Right hindlimb (tissue), 1 donor: ENCODE measurements at places on chromosomes 6 and 20.

- DNase-seq: peak; percentile 44
Measured at GRCh38 chr6:139473231-139473701, 98.8 kb upstream of the CITED2 start.

DNA sequence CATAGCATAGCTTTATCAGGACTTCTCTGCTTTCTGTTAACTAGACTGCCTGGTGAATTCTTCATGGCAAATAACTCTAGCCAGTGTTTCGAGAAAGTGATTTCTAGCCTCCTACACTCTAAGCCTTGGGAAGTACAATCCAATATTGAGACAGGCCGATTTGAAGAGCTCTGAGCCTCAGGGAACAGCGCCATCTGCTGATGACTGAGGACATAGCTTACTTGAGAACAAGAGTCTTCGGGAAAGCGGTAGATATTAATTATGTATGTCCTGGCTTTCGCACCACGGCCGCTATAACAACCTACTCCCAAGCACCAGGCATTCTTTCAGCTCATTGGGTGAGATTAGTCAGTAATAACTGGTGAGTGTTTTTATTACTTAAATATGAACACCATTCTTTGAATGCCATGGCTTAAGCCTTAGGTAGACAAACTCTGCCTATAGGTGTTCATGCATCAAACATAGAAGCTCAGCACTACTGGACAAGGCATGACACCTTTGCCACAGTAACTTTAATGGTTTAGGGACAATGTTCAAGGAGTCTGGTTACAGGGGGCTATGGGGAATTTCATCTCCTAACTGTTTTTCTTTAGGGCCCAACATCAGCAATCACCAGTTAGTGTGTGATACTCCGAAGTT, 518.6 kb downstream of the BMP2 start:
- DNase-seq: peak; percentile 81

DNA sequence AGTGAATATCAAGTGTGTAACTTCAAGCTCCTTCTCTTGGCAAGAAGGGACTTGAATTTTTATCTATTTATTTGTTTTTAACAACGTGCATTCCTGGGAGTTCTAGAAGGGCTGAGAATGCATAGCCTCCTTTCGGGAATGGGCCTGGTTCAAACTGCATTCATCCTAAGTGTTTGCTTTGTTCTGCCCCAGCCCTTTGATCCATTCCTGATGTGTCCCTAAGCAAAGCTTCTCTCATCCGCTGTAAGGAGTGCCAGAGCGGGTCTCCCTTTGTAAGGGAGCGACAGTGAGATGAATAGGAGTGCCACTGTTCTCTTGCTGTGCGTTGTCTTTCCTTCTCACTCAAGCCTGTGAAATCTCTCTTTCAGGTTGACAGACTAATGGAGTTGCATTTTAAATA, 61.0 kb upstream of the VSTM2L start:
- DNase-seq: no peak

- DNase-seq: no peak
Measured at GRCh38 chr6:96015518-96016333, at the start of gene FUT9. TSS of gene FUT9 (plus strand) at chr6:96015974. CDS start at chr6:96203156, 187,182 bp downstream.

DNA sequence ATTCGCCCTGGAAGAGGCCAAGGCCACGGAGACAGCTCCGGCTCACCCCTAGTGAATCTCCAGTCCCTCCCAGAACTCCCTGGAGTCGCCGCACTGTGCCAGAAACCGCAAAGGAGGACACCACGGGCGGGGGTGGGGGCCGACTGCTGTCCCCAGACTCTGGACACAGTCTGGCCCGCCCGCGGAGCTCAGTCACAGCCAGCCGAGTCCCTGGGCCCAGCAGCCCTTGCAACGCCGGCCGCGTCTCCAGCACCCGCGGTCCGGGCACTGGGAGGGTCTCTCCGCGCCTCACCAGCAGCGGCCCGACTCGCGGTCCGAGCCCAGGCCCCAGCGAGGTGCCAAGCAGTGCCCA, 518 bp downstream of the PEX6 start:
- DNase-seq: peak; percentile 49

GRCh38 chr6:90241229-90241880, 55.3 kb downstream of the BACH2 start:
- DNase-seq: no peak

DNA sequence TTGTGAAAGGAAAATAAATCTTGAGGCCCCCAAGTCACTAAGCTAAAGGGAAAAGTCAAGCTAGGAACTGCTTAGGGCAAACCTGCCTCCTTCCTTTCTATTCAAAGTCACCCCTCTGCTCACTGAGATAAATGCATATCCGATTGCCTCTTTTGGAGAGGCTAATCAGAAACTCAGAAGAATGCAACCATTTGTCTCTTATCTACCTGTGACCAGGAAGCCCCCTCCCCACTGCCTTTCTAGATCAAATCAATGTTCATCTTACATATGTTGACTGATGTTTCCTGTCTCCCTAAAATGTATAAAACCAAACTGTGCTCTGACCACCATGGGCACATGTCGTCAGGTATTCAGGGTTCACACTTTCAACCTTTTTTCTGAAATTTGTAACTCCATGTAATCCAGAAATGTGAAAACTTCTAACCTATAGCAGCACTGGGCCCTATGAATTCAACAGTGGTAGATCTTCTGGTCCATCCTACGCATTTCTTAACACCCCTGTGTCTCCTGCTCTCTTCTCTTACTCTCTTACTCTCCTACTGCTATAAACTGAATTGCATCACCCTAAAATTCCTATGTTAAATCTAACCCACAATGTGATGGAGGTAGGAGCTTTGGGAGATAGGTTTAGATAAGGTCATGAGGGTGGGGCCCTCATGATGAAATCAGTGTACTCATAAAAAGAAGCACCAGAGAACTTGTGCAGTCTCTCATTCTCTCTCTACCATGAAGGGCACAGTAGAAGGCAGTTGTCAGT, 89.3 kb downstream of the EPB41L2 start:
- DNase-seq: no peak

GRCh38 chr20:62359491-62360121, 7.5 kb downstream of the LAMA5 start:
- DNase-seq: peak; percentile 59

DNA sequence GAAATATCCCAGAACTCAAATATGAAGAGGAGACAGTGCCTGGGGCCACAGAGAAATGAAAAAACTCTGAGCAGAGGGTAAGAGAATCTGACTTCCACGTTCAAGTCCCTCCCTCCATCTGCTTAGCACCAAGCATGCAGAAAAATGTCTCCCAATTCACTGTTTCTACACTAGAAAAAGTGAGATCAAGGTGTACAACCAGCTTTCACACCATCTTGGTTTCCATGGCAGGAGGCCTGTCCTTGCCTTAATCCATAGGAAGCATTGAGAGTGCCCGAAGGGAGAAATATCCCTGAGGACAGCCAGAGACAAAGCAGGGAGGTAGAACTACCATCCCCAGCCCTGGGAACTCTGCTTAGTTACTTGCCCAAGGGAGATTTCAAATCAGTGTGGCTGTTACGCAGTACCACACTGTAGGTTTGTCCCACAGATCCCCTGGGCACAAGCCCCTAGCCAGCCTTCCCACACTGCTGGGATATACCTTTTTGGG, 82.9 kb downstream of the SCML4 start:
- no peak for DNase-seq

DNA sequence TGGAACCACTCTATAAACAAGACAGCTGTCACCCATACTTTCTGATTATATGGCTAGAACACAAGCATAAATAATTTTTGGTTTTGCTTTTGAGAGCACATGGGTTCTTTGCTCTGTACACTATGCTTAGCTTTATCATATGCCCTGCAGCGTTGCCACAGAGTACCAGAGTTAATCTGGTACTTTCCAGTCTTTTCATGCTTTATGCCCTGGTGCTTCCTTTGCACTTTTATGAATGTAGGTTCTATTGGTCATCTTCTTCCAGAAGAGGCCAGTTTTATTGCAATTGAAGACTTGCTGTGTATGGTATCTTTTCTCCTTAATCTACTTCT, 20.8 kb downstream of the SHLD1 start:
- DNase-seq: no peak

DNA sequence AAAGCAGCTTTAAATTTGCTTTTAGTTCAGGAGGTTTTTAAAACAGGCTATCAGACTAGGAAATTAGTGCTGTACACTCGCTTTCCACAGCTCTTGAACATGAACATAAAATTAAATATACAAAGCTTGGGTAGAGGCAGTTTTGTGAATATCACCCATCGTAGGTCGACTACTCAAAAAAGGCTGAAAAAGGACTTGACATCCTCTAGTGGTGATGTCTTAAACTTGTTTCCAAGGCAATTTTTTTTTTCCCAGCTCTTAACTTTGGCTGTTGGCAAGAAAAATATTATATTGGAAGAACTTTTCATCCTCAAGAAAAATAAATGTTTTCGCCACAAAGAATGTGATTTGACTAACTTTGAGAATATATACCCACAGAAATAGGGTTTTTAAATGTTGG, 2.9 kb downstream of the MAP7 start:
- no peak for DNase-seq

DNA sequence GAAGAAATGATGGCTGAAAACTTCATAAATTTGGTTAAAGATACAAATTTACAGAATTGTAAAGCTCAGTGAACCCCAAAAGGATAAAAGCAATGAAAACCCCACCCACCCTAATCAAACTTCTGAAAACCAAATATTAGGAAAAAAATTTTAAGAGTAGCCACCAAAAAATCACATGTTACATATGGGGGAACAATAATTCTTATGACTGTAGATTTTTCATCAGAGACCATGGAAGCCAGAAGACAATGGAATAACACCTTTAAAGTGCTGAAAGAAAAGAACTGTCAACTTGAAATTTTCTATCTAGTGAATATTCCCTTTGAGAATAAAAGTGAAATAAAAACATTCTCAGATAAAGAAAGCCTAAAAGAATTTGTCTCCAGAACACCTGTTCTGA, 24.4 kb downstream of the PROCR start:
- no peak for DNase-seq

DNA sequence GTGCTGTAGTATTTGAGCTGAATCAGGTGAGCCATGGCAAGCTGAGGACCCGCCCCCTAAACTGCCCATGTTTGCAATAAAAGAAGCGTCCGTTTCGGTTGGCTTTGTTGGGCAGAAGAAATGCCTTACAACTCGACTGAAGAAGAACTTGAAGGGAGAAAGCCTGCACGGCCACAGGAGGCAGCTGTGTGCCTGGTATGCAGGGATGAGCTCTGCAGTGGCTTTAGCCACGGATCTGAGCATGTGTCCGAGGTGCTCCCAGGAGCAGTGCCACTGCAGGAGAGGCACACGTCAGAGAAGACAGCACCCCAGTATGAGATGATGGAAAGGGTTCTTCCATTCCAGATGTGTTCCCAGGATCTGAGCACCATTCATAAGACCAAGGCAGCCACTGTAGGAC, 23.5 kb downstream of the KIZ start:
- no peak for DNase-seq

GRCh38 chr6:6781172-6781872, 192.8 kb downstream of the LY86 start:
- peak; percentile 48 for DNase-seq

DNA sequence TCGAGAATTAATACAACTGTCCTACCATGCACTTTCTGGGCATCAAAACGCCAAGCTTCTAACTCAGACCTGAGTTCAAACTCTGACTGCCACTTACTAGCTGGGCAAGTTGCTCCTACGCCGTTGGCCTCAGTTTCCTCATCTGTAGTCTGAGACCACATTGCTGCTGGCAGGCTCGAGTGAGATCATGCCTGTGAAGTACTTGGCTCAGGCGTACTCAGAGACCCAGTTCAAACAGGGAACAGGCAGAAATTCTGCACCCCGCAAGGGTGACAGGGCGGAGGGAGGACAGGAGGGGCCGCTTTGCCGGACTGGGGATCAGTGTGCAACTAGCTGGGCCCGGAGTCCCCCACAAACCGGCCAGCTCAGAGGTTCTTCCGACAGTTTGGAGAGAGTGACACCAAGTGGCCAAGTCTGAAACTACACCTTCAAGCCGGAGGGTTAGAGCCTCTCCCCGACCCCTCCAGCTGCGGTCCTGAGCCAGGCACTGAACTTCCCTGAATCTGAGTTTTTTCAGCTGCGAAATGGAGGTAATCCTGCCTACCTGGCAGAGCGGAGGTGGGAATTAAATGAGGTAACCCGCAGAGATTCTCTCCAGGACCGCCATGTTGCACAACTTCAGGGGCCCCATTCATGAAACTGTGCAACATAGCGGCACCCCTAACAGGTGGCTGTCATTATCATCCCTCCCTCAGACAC, 46.0 kb upstream of the PTPN1 start:
- DNase-seq: peak; percentile 75

GRCh38 chr6:155311086-155311485, 3.2 kb downstream of the TFB1M start:
- DNase-seq: no peak

DNA sequence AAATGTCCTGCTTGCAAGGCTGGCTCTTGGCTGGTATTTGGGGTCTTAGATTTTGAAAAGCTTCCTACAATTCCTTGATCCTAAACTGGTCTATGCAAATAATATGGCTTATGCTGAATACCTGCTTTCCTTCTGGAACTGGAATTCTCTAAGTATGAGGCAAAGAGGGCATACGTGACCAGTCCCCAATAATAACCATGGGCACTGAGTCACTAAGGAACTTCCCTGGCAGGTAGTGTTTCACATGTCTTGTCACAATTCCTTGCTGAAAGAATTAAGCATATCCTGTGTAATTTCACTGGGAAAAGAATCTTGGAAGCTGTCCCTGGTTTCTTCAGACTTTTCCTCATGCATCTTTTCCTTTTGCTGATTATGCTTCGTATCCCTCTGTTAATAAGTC, 106.5 kb downstream of the MMS22L start:
- DNase-seq: no peak
